ENCODE measurements at places on chromosomes 7 and 10. TPM values are rescaled to one million over a fixed set of nuclear protein-coding genes. Genes with fewer than 3 reads are reported as not detected.

DNA sequence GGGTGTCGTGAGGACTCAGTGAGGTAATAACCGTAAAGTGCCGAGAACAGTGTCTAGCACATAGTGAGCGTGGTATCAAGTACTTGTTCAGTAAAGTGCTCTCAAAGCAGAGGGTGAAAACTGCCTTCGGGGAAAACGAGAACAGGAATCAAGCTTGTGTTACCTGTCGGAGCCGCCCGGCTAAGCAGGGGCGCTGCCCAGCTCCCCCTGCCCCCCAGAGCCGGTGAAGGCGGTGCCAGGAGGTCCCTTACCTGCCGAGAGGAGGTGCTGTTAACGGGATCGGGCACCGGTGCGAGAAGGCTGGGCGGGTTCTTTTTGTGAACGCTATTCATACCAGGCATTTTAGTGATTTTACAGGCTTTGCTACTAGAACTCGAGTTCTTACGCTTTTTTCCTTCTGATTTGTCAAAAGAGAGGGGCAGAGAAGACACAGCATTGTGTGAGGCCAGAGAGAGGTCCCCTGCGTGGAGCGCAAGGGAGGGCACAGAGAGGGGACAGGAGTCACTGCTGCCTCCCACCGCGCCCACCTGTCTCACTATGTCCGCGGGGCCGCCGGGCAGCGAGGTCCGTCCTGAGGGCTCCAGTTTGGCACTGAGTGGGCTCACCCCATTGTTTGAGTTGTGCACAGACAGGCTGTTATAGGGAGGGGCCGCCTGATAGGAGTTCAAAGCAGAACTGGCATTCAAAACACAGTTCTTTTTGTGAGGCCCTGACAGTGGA is 32.5 kb upstream of the EFCAB10 start:
- DNase-seq = no peak

DNA sequence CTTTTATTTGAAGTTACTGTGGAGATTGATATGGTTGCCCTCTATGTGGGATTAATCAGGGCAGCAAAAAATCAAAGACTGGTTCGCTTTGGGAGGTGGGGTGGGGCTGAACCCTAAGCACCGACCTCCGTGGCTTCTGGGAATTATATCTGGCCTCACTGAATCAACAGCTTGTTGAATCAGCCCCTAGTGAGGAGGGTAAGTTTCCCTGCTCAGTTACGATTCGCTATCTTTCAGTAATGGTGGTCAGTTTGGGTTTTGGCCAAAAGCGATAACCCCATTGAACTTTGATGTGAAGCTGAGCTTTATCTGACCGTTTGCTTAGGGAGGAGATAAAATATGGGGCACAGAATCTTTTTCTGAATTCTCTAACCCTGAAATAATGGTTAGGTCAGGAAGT is 16.6 kb upstream of the ARPC1A start:
- DNase-seq = no peak

DNA sequence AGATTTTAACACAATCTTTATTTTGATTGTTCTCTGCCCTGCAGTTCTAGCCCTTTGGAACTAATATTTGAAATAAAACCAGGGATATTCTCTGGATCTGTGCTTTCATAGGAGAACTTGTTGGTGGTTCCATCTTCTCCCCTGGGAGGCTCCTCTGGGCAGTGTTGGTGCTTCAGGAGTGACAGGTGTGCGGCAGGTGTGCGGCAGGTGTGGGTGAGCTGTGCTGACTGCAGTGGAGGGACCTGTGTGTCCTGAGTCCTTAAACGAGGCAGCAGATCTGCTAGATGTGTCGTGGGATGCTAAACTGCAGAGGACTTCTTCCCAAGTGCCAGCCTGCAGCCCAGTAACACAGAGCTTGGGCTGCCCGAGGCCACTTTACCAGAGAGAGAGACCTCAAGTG is 98.4 kb downstream of the LYZL1 start:
- DNase-seq = no peak

GRCh38 chr7:71237945-71238344 is 106.0 kb downstream of the GALNT17 start:
- DNase-seq = peak; percentile 17

The FRMPD2 gene
- polyA plus RNA-seq = not detected

DNA sequence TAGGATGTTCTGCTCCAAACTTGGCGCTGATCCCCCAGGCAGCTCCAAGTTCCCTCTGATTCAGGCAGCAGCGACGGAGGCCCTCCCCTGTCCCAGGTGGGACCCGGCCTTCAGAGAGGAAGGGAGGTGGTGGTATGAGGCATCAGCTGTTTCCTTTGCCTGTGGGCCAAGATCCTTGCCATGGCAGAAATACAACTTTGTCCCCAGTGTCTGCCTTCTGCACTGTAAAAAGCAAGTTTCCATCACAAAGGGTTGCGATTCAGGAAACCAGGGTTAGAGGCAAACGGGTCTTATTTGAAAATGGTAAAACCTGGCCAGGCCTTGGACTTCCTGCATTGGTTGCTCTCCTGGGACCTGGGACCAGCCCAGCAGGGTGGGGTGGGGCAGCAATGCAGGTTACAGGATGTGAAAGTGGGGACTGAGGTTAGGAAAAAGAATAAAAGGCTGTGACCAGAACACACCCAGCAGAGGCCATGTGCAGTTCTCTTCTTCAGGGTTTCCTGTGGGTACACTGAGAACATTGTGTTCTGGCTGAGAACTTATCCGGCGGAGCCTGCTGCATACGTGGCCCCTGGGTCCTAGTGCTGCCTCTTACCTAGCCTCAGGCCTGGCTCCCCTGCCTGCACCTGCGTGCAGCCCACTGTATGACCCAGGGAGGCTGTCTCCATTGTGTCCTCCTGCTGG is 25.1 kb upstream of the DDIT4 start:
- peak; percentile 87 for DNase-seq

DNA sequence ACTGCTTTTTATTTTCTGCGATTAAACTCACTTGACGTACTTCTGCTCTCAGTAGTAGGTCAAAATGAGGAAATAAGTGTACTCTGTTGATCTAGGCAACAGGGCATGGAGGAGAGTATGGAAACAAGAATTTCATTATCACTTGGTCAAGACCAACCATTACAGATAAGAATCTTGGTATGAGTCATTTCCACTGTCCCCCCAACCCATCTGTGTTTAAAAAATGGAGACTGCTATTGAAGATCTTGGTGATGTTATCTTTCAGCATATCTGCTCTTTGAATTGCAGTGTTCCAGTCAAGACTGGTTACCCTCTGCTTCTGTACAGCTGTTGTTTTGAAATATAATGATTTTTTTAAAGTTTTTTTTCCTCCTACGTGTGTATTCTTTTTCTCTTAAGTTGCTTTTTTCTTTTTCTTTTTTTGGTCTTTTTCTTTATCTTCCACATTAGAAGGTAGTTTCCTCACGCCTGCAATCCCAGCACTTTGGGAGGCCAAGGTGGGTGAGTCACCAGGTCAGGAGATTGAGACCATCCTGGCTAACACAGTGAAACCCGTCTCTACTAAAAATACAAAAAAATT is 11.7 kb downstream of the STAM start:
- DNase-seq = no peak

DNA sequence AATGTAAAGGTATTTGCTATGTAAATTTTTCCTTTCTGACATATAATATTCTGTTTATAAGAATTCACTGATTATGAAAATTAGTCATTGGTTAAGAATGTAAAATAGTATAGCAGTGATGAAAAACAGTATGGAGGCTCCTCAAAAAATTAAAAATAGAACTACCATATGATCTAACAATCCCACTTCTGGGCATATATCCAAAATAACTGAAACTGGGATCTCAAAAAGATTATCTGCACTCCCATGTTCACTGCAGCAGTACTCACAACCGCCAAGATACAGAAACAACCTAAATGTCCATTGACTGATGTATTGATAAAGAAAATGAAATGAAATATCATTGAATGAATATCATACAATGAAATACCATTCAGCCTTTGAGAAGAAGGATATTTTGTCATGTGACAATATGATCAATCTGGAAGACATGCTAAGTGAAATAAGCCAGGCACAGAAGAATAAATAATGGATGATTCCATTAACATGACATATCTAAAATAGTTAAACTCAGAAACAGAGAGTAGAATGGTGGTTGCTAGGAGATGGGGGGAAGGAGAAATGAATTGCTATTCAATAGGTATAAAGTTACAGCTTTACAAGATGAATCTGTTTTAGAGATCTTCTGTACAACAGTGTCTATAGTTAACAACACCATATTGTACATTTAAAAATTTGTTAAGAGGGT is 14.0 kb downstream of the C10orf88 start:
- no peak for DNase-seq

GRCh38 chr7:16420329-16420648 is 1.0 kb downstream of the CRPPA start:
- no peak for DNase-seq

GRCh38 chr7:92569137-92569536 is 21.1 kb downstream of the FAM133B start:
- DNase-seq = no peak

DNA sequence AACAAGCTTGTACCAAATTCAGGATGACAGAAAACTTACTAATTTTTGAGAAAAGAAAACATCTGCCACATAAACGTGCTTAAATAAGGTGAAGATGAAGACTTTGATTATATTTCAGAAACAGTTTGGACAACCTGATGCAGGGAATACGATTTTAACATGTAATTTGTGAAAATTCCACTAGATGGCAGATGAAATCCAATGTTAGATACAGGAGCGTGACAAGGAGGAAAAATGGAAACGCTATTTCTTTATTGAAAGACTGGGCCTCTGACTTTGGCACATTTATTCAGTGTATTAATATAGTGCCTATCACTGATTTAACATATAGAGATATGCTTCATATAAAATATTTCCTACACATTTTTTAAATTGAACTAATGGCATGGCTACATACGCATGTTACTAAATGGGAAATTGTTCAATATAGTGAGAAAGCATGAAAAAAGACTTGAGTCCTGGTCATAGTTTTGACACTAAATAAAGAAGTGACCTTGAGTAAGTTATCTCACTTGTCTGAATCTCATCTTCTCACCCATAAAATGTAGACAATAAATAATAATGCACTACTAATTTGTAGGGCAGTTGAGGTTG is 60.7 kb downstream of the CD36 start:
- no peak for DNase-seq

- DNase-seq = no peak
These were observed 84.4 kb upstream of the TNS3 start for GRCh38 chr7:47666164-47666862.

The GNGT1 gene
- not detected for polyA plus RNA-seq

GRCh38 chr7:117155694-117156093 is 167.2 kb downstream of the WNT2 start:
- no peak for DNase-seq

GRCh38 chr10:88172159-88172558 is 308.7 kb downstream of the PTEN start:
- no peak for DNase-seq

GRCh38 chr10:110458266-110458920 is 39.3 kb upstream of the DUSP5 start:
- DNase-seq = peak; percentile 56

The TRIL gene
- polyA plus RNA-seq = 0.59 TPM

- DNase-seq = no peak
These were observed 35.2 kb downstream of the PPIF start for GRCh38 chr10:79382491-79382941.

- DNase-seq = no peak
These were observed 47.6 kb downstream of the ZRANB1 start for GRCh38 chr10:124989526-124989925.

GRCh38 chr10:102269017-102269416 is 23.7 kb downstream of the GBF1 start:
- no peak for DNase-seq

The FAM25A gene
- polyA plus RNA-seq = not detected

- no peak for DNase-seq
These were observed 76.9 kb upstream of the LRRC4 start for GRCh38 chr7:128108129-128108528.

The INSYN2A gene
- 0.01 TPM for polyA plus RNA-seq

The CRPPA gene
- polyA plus RNA-seq = 1.5 TPM

The FAM13C gene
- polyA plus RNA-seq = 3.8 TPM

DNA sequence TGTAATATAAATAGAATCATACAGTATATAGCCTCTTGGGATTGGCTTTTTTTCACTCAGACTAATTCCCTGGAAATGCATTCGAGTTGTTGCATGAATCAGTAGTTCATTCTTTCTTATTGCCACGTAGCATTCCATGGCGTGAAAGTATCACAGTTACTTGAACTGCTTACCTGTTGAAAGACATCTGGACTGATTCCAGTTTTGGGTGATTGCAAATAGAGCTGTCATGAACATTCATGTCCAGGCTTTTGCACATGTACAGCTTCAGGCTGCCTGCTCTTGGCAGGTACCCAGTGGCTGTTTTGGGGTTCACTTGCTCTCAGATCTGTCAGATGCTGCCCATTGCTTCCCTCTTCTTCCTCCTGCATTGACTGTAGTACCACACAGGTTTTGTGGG is 54.9 kb downstream of the LRGUK start:
- no peak for DNase-seq

The HECW1 gene
- not detected for polyA plus RNA-seq

- no peak for DNase-seq
These were observed 117.6 kb downstream of the TCERG1L start for GRCh38 chr10:131193923-131194322.

- DNase-seq = no peak
These were observed 6.7 kb upstream of the PWWP2B start for GRCh38 chr10:132390170-132390920.

GRCh38 chr7:107322015-107322414 is 147.8 kb upstream of the GPR22 start:
- DNase-seq = no peak

GRCh38 chr10:35182631-35183510 is 56.2 kb downstream of the CREM start:
- DNase-seq = no peak

The GALNT17 gene
- 15.1 TPM for polyA plus RNA-seq

- no peak for DNase-seq
These were observed 2.9 kb upstream of the LCOR start for GRCh38 chr10:96829029-96829773.

- DNase-seq = no peak
These were observed 7.5 kb downstream of the PIK3AP1 start for GRCh38 chr10:96712662-96713271.

DNA sequence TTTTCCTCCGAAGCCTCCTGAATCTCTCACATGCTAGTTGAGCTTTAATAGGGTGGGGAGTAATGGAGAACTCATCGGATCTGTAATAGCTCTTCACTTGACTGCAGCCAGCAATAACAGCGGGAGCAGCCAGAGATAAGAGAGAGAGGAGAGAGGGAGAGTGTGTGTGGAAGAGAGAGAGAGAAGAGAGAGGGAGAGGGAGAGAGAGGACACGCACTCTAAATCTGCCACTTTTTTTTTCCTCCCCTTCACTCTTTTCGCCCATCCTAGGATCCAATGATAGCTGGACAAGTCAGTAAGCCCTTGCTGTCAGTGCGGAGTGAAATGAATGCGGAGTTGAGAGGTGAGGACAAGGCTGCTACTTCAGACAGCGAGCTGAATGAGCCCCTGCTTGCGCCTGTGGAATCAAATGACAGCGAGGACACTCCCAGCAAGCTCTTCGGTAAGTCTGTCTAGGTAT is 107.9 kb downstream of the POU6F2 start:
- no peak for DNase-seq

DNA sequence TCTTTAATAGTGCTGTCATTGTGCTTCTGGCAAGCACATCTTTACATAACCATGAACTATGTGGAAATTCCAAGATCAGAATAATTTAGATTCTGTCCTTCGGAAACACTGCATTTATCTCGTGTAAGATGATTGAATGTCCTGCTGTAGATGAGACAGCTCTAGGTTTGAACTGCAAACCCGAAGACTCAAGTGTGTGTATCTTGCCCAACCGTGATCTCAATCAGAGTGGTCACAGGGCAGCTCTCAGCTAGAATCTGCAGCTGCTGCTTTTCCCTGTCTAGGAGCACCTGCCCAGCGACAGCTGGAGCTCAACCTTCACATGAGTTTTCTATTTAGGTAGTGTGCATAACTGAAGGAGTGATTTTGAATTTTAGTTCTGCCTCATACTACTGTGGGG is 17.5 kb upstream of the KIF20B start:
- no peak for DNase-seq
